SW480 (cell line): ENCODE measurements at places on chromosomes 1 and 21.

DNA sequence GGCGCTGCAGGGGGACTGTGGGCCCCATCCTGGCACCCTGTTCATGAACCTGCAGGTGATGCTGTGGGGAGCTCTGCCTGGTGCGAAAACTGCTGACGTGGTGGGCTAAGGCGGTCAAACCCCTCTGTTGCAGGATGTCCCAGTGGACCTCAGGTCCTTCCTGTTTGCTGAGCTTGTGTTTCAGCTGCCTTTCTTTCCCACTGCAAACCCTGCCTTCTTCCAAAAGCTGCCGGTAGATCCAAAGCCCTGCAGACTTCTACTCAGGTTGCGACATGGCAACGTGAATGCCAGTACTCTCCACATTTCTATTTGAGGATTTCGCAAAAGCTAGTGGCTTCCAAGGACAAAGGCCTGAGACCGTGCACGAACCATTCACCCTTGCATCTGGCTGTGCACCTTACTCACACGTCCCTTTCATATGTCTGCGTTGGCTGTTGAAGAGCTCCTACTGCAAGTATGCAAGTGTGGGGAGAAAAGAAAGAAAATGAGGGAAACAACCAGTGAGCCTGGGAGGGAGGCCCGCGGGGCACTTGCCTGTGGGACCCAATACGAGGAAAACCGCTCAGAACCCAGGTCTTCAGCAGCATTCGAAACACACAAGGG is 6.2 kb upstream of the RRP1 start:
- DNase-seq: no peak

GRCh38 chr21:43657355-43658087 is 1.8 kb downstream of the HSF2BP start:
- DNase-seq: no peak

- DNase-seq: no peak
Measured at GRCh38 chr1:228511546-228512445, 24.6 kb downstream of the RNF187 start.

- no peak for DNase-seq
Measured at GRCh38 chr1:7145947-7146346, 360.7 kb downstream of the CAMTA1 start.
